ENCODE measurements at places on chromosomes 5 and 9. TPM values are rescaled to one million over a fixed set of nuclear protein-coding genes. Genes with fewer than 3 reads are reported as not detected.

The IFNA2 gene
- total RNA-seq: not detected

The ANKRD20A1 gene
- total RNA-seq: not detected

The PCDHB9 gene
- not detected for total RNA-seq

- no peaks in the 10 kb centered on the region for H3K4me1 ChIP-seq
- H3K27me3 ChIP-seq: peaks cover 10% of the 10 kb centered on the region
- no peak for DNase-seq
- H3K36me3 ChIP-seq: no peaks in the 10 kb centered on the region
Observed at GRCh38 chr5:35518104-35518503, 99.6 kb upstream of the SPEF2 start.
